Suprapubic skin (tissue), 4 donors: ENCODE measurements at places on chromosomes 2 and 18. TPM values are rescaled to one million over a fixed set of nuclear protein-coding genes. Genes with fewer than 3 reads are reported as not detected.

- H3K4me1 ChIP-seq = no peaks in the 10 kb centered on the region
- no peak for DNase-seq
- no peak overlapping the region for H3K27ac ChIP-seq
- H3K27me3 ChIP-seq = no peaks in the 10 kb centered on the region
Observed at GRCh38 chr2:23069923-23070322, 315.1 kb upstream of the KLHL29 start.

DNA sequence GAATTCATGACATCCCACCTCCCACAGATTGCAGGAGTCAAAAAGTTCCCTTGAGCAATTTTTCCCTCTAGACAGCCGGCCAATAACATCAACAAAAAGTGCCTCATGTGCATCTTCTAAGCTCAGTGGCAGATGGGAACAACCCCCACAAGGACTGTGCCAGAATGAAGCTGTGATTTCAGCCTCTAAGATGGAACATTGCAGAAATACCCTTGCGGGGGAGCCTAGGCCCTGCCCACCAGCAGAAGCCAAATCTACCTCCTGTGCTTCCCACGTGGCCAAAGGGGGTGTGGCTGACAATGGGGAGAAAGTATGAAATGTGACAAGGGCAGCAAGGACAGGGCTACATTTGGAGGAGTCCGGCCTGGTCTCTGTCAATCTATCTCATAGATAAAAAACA lies 482.3 kb downstream of the TGIF1 start:
- H3K36me3 ChIP-seq = no peaks in the 10 kb centered on the region
- no peaks in the 10 kb centered on the region for H3K27me3 ChIP-seq
- H3K4me1 ChIP-seq = no peaks in the 10 kb centered on the region
- no peak for DNase-seq
- no peak overlapping the region for H3K27ac ChIP-seq

Gene DPYSL5
- not detected for total RNA-seq

DNA sequence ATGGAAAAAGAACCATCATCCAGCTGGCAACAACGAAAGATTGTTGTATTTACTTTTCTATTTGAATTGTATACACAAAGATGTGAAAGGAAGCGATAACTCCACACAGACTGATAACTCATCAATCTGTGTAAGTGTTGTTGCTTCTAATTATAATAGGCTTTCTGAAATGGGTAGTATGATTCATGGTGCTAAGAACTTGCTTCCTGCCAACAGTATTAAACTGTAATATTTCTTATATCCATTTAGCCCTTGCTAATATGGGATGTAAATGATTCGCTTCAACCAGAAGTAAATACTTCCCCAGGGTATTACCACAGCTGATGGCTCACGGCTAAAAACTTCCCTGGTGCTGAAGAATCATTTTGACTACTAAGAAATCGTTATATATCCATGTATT lies 70.2 kb downstream of the TMEM163 start:
- H3K27ac ChIP-seq = no peak overlapping the region
- H3K4me3 ChIP-seq = no peak overlapping the region
- H3K36me3 ChIP-seq = no peaks in the 10 kb centered on the region
- no peak for DNase-seq
- H3K4me1 ChIP-seq = no peaks in the 10 kb centered on the region

Gene SULT1C4
- total RNA-seq = 0.34 TPM

GRCh38 chr2:172623249-172623965 lies 67.5 kb downstream of the PDK1 start:
- DNase-seq = no peak
- no peaks in the 10 kb centered on the region for H3K4me1 ChIP-seq
- H3K36me3 ChIP-seq = no peaks in the 10 kb centered on the region
- no peak overlapping the region for H3K4me3 ChIP-seq
- H3K27ac ChIP-seq = no peak overlapping the region

GRCh38 chr2:241205086-241205485 lies 16.6 kb downstream of the ANO7 start:
- no peaks in the 10 kb centered on the region for H3K36me3 ChIP-seq
- no peaks in the 10 kb centered on the region for H3K4me1 ChIP-seq
- no peak overlapping the region for H3K27ac ChIP-seq

GRCh38 chr2:30865243-30865642 lies 58.0 kb upstream of the CAPN13 start:
- H3K27ac ChIP-seq = no peak overlapping the region
- H3K27me3 ChIP-seq = no peaks in the 10 kb centered on the region
- H3K36me3 ChIP-seq = no peaks in the 10 kb centered on the region
- DNase-seq = no peak
- peaks cover 4% of the 10 kb centered on the region for H3K4me1 ChIP-seq

GRCh38 chr2:18790509-18791171 lies 201.3 kb upstream of the NT5C1B start:
- no peaks in the 10 kb centered on the region for H3K36me3 ChIP-seq
- H3K4me3 ChIP-seq = no peak overlapping the region
- H3K4me1 ChIP-seq = no peaks in the 10 kb centered on the region
- H3K27ac ChIP-seq = no peak overlapping the region
- no peaks in the 10 kb centered on the region for H3K27me3 ChIP-seq

GRCh38 chr18:32621034-32621433 lies 150.4 kb upstream of the GAREM1 start:
- DNase-seq = no peak
- no peak overlapping the region for H3K27ac ChIP-seq
- H3K4me1 ChIP-seq = no peaks in the 10 kb centered on the region
- no peaks in the 10 kb centered on the region for H3K36me3 ChIP-seq

DNA sequence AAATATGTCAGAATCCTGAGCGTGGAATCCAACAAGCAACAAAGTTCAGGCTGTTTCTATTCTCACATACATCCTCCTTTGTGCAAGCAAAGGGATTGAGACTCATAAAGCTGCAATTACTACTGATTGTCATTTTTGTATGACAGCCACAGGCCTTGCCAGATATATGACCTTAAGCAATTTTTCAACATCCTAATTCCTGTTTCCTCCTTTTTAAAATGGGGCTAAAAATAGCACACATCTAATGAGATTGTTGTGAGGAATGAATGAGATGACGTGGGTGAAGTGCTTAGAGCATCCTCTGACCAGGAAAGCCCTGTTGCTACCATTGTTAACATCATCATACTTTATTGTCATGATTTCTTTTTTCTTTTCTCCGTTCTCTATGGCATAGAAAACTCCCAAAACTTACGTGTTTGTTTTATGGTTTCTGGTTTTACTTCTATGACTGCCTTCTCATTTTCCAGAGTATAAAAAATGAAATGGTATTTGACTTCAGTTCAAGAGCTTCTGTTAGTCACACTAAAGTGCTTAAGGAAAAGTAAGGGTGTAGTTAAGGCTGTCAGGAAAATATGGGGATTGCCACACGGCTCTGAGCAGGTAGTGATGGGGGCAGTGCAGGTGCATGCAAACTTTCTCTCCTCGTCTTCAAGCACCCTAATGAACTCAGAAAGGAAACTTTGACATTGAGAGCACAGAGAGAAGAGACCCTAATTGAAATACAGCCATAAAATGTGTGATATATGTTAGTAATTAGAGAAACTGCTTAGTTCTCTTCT lies 590.6 kb upstream of the NETO1 start:
- no peaks in the 10 kb centered on the region for H3K27me3 ChIP-seq
- H3K4me3 ChIP-seq = no peak overlapping the region
- no peak overlapping the region for H3K27ac ChIP-seq
- no peak for DNase-seq
- no peaks in the 10 kb centered on the region for H3K4me1 ChIP-seq

DNA sequence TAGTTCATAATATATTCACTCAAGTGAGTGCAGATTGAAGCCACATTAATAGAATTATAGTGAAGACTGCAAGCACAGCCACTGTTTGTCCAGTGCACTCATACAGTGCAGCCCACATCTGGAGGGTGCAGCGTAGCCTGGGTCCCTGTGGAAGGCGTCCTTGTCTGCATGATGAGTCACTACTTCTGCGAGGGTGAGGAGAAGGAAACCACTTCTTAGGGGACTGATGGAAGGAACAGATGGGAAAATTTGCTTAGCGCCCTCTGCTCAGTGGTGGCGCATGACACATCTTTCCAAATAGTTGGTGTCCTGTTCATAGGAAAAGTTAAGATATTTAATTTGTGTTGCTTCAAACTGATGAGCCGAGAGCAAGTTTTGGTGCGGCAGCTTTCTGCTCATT lies 330.4 kb upstream of the SMIM21 start:
- no peaks in the 10 kb centered on the region for H3K27me3 ChIP-seq
- no peaks in the 10 kb centered on the region for H3K4me1 ChIP-seq
- H3K36me3 ChIP-seq = no peaks in the 10 kb centered on the region
- DNase-seq = no peak
